ENCODE measurements at places on chromosomes 3 and 15. TPM values are rescaled to one million over a fixed set of nuclear protein-coding genes. Genes with fewer than 3 reads are reported as not detected.

- DNase-seq, result no peak
Measured at GRCh38 chr15:62841269-62841628, 201.3 kb upstream of the TPM1 start.

- DNase-seq, result no peak
Measured at GRCh38 chr3:138027821-138028220, 17.9 kb downstream of the CLDN18 start.

DNA sequence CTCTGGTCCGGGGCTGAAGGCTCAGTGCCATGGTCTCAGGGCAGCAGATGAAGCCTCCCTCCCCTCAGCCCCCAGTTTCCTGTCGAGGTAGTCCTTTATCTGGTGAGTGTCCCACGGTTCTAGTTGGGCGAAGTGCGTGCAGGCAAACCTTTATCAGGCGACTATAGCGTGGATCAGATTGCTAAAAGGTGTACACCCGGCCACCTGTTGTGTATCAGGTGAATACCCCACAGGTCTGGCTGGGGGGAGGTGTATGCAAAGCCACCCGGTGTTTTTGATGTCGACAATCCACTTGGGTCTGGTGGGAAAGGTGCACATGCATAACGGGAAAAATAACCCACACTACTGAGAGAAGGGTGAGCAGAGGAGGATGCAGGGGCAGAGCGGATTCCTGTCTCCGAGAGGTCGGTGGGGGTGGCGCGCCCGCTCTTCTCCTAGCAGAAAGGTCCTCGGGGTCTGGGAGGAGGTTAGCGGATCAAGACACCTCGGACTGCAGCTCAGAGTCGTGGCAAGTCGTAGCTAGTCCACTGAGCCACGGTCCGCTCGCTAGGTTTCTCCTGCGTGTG, 507 bp downstream of the SLC12A6 start:
- DNase-seq, result no peak

GRCh38 chr15:38819387-38819950, 254.9 kb upstream of the RASGRP1 start:
- no peak for DNase-seq

DNA sequence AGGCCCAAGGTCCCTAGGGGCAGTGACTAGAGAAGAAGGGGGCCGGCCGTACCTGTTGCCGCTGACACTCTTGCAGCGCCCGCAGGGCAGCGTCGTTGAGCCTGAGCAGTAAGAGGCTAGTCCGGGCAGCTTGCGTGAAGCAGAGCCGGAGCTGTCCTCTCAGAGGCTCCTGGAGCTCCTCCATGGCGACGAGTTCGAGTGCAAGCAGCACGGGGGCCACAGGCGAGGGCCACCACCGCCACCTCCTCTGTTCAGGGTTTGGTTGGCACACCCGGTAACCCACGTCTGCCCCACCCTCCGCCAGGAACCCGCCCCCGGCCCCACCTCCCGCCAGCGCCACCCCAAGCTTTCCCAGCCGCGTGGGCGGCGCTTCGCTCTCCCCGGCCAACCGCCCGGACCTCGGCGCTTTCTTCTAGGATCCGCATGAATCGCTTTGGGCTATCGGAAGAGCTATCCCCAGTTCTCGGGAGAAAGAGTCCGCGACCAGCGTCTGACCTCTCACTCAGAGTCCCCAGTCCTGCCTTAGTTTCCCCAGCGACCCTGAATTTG, at the start of gene ELL3:
Gene ELL3 (minus strand): TSS at position 249 of the 549 bp plus-strand sequence. CDS start 65 bp downstream, at position 184.
- peak; percentile 83 for DNase-seq

- no peak for DNase-seq
Measured at GRCh38 chr3:113070681-113071113, 79.9 kb downstream of the GTPBP8 start.

DNA sequence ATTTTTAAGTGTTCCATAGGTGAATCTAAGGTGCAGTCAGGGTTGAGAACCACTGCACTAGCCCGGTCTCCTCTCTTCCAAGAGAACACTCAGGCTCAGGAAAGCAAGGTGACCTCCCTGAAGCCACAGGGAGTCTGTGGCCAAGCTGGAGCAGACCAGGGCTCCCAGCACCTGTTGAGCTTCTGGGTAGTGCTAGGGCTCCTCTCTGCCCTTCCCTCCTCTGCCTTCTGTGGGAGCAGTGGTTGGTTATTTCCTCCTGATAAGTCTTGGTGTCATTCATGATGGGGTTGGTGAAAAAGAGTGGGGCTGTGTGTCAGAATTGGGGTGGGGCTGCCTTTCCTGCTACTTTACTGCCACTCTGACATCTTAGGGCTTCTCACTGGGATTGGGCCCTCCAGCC, 163.1 kb upstream of the UMPS start:
- DNase-seq, result no peak

WHAMM gene
- total RNA-seq, result 5.4 TPM

GRCh38 chr3:23728601-23729117, 77.1 kb upstream of the UBE2E1 start:
- no peak for DNase-seq

GRCh38 chr15:85003593-85004312, 22.1 kb downstream of the PDE8A start:
- no peak for DNase-seq

GRCh38 chr3:55518451-55518850, 31.3 kb upstream of the WNT5A start:
- no peak for DNase-seq

OR4F6 gene
- total RNA-seq, result not detected

GRCh38 chr15:97037080-97037479, 706.6 kb downstream of the NR2F2 start:
- no peak for DNase-seq

BCL2A1 gene
- total RNA-seq, result 0.30 TPM

DNA sequence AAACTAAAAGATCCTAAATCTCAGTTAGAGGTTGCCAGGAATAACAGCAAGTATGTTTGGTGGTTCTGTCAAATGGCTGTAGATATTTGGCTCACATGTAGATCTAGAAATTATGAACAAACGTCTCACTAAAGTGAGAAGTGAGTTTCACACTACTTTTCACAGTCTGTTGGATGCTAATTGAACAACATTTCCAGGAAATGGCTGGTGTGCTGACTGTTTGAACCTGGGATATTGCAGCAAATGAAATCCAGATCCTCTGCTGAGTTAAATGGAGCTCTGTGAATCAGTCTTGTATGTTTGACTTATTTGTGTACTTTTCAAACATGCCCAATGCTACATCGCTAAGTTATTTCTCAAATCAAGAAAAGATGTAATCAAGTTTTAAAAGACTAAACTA, 21.3 kb upstream of the RSL24D1 start:
- no peak for DNase-seq

DNA sequence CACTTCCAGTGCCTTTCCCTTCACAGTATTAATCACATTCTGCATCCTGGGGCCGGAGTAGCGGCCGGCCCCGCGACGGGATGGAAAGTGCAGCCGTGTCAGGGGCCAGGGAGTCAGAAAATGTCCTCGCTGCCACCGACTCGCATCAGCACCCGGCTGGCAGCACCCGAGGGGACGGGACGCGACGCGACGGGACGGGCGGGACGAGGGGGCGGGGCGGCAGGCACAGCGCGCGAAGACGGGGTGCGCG, 353 bp downstream of the ATG3 start:
- DNase-seq, result no peak

GRCh38 chr15:73945130-73945508, 18.9 kb downstream of the LOXL1 start:
- no peak for DNase-seq

- no peak for DNase-seq
Measured at GRCh38 chr15:74826364-74826819, at the start of gene CPLX3. TSS of gene CPLX3 (plus strand) at chr15:74826627. CDS start at chr15:74826704, 77 bp downstream.
